ENCODE measurements at places on chromosomes 5 and 9.

DNA sequence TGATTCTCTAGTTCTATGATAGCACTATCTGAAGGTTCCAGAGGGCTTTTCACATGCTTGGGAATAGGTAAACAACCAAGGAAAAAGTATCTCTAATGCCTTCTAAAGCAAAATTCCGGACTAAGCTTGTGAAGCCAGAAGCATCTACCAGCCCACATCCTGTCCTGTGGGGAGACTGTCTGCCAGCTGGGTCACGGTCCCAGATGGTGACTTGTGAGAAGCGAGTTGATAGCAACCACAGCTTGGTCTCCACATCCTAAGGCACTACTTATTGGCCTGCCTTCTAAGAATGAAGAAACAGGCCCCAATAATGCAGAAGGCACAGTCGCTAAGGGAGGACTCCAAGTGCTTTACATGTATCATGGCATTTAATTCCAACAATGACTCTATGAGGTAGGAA is 184.1 kb upstream of the ADRA1B start:
- DNase-seq: no peak

DNA sequence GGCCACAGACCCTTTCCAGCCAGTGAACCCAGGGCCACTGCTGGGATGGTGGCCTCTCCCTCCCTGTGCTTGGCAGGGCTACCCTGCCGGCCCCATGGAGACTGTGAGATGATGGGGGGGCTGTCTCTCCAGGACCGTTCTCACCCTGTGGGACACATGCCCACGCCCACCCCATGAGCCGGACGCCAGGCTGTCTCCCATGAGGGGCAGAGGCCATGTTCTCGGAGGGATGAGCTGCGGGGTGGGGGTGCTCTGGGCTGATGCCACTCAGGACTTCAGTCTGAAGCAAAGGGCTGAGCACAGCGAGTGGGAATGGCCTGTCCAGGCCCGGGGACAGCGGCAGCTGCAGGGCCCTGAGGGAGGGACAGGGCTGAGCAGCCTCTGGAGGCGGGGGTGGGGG is 88.9 kb downstream of the KCNT1 start:
- no peak for DNase-seq

DNA sequence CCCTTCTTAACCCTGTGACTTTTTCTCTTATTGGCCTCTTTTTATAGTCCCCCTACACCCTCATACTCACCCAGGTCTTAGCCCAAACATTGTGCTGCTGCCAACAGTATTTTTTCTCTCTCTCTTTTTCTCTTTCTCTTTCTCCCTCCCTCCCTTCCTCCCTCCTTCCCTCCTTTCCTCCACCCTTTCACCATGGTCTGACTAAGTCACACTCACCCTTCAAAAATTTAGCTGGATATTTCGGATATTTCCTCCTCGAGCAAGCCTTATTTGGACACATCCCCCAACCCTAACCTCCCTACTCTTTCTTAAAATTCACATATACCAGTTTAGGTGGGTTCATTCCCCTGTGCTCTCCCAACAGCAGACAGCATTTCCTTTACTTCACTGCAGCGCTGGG is 64.7 kb downstream of the FGF1 start:
- DNase-seq: no peak

GRCh38 chr9:110148384-110148783 is 59.6 kb downstream of the C9orf152 start:
- no peak for DNase-seq

- DNase-seq: no peak
Observed at GRCh38 chr9:137882506-137882821, 4.9 kb downstream of the CACNA1B start.

GRCh38 chr5:175564716-175565115 is 86.4 kb downstream of the SFXN1 start:
- no peak for DNase-seq

GRCh38 chr5:97838214-97838613 is 655.2 kb upstream of the RIOK2 start:
- no peak for DNase-seq

DNA sequence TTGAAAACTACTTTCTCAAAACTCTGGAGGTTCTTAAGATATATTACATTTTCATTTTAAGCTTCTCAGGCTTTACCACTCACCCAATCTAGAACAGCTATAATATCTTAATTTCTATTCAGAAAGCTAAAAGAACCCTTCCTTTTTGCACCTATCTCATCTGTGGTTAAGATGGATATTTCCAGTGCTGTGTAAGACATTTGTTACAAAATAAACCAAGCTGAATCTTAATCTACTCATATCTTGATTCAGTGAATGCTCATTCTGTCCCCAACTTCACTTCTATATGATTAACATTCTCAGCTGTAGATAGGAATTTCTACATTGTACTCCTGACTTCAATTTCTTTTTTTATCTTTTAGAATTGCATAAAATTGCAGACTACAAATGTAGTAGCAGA is 15.0 kb downstream of the ABHD17B start:
- DNase-seq: no peak

- no peak for DNase-seq
Observed at GRCh38 chr9:116692616-116693015, 5.5 kb downstream of the TRIM32 start.

DNA sequence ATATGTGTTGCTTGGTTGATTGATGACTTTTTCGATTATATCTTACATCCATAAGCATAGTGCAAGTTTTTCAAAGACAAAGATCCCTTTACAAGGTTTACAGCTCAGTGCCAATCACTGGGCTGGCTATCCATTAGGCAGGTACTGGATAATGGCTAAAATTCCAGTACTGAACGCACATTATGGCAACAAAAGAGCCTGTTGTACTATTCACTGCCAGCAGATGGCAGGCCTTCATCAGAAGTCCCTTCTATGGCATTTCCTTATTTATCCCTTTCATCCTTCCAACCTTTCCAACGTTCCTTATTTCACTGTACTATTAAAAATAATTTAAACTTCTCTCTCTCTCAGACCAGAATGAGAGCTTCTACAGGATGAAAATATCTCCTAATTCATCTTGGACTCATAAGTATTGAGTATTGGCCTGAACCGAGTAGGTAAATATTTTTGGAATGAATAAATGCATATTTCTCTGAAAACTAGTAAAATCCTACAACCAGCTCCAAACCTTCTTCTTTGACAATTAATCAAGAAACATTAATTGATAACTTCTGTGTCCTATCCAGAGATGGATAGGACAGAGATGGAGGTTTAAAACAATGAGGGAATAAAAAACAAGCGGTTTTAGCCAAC is 6.7 kb upstream of the WNT8A start:
- peak; percentile 4 for DNase-seq

GRCh38 chr5:138274189-138274853 is at the start of gene GFRA3:
GFRA3 (minus strand) TSS chr5:138274621; CDS start chr5:138274424, 197 bp downstream.
- no peak for DNase-seq

DNA sequence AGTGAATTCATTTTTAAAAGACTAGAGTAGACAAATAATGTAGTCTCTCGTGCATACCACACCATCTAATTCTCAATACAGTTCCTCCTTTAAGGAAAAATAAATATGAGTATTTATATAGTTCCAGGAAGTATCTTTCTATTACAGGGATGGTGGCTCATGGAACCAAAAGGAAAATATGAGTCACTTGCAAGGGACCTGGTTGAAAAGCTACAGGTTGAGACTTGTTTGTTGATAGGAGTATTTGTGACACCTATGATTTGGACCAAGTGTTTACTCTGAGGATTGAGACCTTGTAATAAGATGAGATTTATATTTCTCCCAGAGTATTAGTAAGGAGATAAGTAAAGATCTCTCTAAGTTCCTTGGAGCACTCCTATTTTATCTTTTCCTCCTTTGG is 67.4 kb downstream of the CDO1 start:
- no peak for DNase-seq

DNA sequence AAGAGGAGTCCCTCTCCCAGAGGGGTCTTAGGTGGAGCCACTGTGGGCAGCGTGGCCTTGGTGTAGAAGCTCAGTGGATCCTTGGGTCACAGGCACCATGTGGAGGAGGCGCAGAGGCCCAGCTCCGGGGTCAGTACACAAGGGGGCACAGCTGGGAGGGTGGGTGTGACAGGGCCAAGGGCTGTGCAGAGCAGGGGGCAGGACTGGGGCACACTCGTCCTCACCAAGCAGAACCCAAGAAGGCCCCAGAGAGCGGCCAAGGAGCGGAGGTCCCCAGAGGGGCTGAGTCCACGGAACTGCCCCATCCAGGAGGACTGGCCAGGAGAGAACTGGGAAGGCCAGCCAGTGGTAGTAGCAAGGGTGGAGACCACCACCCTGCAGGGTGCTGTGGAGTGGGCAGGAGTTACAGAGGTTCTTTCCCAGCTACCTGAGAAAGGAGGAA is 2.5 kb upstream of the LPCAT1 start:
- DNase-seq: no peak

- DNase-seq: no peak
Observed at GRCh38 chr5:87836696-87837095, 424.0 kb upstream of the CCNH start.

GRCh38 chr5:138523406-138523805 is 19.6 kb downstream of the ETF1 start:
- DNase-seq: no peak

- DNase-seq: no peak
Observed at GRCh38 chr9:28064241-28064815, 491.0 kb upstream of the C9orf72 start.

GRCh38 chr9:77883133-77883532 is 148.5 kb downstream of the GNAQ start:
- no peak for DNase-seq

DNA sequence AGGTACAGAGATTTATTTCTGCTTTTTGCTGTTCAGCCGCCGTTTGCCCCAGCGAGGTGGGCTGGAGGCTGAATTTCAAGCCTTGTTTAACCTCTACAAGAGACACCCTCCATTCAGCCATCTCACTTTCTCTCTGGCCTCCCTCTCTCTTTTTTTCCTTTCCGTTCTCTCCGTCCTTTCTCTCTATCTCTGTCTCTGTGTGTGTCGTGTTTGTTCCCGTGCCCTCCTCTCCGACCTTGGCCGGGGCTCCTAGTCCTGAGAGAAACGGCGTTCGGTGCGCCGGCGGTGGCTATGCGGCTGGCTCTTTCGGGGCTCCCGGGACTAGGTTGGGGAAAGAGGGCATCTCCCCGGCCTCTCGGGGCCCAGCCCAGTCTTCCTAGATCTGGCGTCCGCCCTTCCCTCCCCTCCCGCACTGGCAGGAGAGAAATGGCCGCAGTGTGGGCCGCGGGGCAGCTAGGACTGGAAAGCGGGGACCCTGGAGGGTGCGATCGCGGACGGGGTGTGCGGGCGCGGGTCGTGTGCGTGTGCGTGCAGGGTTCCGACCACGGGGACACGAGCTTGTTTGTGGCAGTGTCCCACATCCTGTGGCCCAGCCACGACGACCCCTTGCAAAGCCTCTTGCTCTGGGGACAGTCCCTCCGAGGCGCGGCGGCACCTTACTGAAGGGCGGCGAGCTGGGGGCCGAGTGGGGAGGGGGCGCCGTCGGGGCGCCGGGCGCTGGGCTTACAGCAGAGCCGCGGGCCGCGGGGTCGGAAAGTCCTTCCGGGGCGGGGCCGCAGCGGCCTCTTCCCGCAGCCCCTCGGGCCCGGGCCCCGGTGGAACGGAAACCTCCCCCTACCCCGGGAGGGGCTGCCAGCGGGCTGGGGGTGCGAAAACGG is 5.7 kb downstream of the LHX2 start:
- no peak for DNase-seq

DNA sequence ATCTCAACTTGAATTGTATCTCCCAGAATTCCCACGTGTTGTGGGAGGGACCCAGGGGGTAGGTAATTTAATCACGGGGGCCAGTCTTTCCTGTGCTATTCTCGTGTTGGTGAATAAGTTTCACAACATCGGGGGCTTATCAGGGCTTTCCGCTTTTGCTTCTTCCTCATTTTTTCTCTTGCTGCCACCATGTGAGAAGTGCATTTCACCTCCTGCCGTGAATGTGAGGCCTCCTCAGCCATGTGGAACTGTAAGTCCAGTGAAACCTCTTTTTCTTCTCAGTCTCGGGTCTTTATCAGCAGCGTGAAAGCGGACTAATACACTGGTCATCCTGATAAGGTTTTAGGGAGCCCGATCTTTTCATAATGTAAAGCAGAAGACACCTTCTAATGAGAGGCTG is 687.0 kb upstream of the FTMT start:
- no peak for DNase-seq

- DNase-seq: no peak
Observed at GRCh38 chr5:111902436-111902835, 145.4 kb upstream of the NREP start.

DNA sequence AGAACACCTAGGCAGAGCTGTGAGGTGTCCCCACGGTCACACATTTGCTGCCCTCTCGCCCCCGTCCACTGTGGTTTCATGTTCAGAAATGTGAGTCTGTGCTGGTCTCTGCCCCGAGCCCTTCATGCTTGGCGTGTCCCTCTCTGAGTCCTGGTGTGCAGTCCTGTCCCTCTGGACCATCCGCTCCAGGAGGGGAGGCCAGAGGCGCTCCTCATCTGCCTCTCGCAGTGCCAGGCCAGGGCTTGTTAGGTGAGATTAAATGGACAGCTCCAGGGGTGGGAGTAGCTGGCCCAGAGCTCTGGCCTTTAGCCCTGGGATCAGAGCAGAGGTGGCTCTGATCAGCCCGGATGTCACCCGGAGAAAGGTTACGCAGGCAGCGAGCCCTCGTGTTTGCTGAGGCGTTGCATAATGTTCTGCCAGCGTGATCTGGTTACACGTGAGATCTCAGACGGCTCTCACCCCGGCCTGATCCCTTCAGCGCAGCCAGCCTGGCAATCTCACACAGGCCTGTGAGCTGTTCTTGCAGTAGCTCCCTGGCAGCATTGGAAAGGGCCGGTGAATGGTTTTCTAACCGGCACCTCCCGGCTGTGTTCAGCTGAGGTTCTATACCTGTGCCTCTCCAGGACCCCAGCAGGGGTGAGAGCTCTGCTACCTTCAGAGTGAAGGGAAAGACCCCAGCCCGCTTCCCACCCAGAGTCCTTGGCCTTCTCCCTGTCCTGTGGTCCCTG is 24.5 kb downstream of the PTGES2 start:
- DNase-seq: no peak

- no peak for DNase-seq
Observed at GRCh38 chr5:93926831-93927620, 185.6 kb upstream of the POU5F2 start.

DNA sequence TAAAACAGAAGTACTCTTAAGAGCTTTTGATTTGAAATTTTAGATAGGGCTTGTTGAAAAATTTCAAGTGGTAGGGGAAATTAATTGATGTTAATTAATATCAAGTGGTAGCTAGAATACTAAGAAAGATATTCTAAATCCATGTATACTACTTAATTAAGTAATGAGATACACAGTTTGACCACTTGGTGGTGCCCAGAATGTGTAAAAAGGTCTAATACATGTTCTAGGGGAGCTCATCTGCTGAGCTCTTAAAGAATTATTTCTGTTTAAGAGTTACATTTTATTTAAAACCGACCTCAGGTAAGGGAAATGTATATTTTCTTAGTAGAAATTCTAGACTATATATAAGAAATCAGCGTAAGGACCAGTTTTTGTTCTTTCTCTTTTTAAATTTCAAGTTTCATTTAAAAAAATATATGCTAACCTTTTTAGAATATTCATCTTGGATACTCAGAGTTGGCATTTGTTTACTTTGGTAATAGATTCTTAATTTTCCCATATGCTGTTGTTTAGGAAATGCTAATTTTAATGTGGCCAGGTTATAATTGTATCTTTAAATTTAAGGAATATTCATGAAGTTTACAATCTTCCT is 61.5 kb downstream of the LNPEP start:
- DNase-seq: no peak

- no peak for DNase-seq
Observed at GRCh38 chr5:81495286-81495685, 101.4 kb upstream of the ACOT12 start.

All from NCI-H2081 treated with DMSO at 0.1 percent for 48 hours (cell line).